ENCODE measurements at places on chromosomes 3 and 15.

GRCh38 chr3:113055201-113055600, 64.4 kb downstream of the GTPBP8 start:
- DNase-seq: no peak

- DNase-seq: no peak
Observed at GRCh38 chr15:66588537-66588936, 22.7 kb upstream of the LCTL start.

DNA sequence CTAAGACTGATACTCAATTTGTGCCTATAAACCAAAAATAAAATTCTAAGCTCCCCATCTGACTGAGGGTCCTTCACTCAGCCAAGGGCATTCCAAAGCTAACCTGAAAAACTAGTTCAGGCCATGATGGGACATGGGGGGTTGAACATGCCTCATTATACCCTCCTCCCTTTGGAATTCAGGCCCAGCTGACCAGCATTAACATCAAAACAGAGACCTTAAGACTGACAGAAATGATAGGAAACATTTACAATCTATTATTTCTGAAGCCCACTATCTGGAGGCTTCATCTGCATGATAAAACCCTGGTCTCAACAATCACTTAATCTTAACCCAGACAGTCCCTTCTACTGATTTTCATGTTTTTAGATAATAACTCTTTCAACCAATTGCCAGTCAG, 140.4 kb downstream of the ANO10 start:
- no peak for DNase-seq

DNA sequence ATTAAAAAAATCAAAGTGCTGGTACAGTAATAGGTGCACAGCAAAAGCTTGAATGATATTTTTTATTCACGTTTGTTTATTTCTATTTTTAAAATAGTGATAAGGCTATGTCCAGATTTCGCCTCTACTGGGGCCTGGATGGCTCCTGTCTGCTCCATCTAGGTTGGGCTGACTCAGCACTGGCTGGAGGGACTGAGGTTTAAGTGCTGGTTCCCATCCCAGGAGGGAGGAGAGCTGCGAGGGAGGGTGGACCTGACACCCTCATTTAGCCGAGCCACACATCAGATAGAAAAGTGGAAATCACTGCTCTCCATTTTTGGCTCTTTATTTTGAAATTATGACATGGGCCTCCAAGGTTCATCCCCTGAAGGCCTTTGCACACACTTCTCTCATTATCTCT, 95.4 kb upstream of the AGBL1 start:
- DNase-seq: no peak

DNA sequence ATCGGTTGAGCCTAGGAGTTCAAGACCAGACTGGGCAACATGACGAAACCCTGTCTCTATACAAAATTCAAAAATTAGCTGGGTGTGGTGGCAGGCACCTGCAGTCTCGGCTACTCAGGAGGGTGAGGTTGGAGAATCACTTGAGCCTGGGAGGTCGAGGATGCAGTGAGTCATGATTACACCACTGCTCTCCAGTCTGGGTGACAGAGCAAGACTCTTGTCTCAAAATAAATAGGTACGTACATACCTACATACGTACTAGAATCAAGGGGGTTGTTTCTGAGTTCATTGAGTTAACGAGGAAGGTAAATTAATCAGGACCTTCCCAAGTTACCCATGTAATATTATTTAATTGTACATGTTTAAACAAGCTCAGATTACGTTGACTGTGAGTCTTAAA, 97.5 kb downstream of the CHL1 start:
- no peak for DNase-seq

DNA sequence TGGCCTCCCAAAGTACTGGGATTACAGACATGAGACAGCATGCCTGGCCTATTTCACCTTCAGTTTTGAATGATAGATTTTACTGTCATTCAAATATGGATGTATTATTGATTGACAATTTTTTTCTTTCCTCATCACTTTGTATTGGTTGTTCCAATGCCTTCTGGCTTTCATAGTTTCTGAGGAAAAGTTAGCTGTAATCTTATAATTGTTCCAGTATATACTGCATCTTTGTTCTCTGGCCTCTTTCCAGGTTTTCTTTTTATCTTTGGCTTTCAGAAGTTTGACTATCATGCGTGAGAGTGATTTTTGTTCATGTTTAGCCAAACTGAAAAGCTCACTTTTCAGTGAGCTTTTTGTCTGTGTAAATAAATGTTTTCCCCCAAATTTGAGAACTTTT, 157.1 kb downstream of the RSRC1 start:
- no peak for DNase-seq
